Skin of body (tissue), 3 donors: ENCODE measurements at places on chromosomes 16 and 17. TPM values are rescaled to one million over a fixed set of nuclear protein-coding genes. Genes with fewer than 3 reads are reported as not detected.

Gene ZNF23
- total RNA-seq, result 7.3 TPM

Gene ALDOA
- total RNA-seq, result 345 TPM

Gene ASB16
- 0.89 TPM for total RNA-seq

DNA sequence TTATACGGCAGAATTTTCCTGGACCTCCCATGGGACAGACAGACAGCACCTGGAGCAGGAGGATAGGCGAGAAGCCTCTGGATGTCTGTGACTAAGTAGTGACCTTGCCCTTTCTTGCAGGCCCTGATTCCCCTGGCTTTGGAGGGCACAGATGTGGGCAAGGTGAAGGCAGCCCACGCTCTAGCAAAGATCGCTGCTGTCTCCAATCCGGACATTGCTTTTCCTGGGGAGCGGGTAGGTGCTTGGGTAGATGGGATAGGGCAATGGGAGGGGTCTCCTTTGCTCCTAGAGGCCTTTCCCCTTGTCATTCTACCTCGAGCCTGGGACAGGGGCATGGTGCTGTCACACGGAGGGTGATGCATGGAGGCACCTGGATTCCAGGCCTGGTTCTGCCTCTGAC lies 17.3 kb downstream of the SLC35G3 start:
- no peak for DNase-seq
